Naive thymus-derived CD8-positive, alpha-beta T cell (primary cell): ENCODE measurements at places on chromosomes 5 and 9. TPM values are rescaled to one million over a fixed set of nuclear protein-coding genes. Genes with fewer than 3 reads are reported as not detected.

Gene KCNMB1
- total RNA-seq: not detected

Gene PRXL2C
- 7.9 TPM for total RNA-seq

- no peaks in the 10 kb centered on the region for H3K27me3 ChIP-seq
- peak overlapping the region; percentile 93 for H3K27ac ChIP-seq
- DNase-seq: no peak
- H3K36me3 ChIP-seq: no peaks in the 10 kb centered on the region
These were observed 98.2 kb downstream of the USP20 start for GRCh38 chr9:129933185-129934040.

GRCh38 chr9:137136261-137136880, 2.6 kb upstream of the GRIN1 start:
- no peak overlapping the region for H3K27ac ChIP-seq
- H3K4me3 ChIP-seq: no peak overlapping the region
- H3K27me3 ChIP-seq: peaks cover 33% of the 10 kb centered on the region
- peaks cover 2% of the 10 kb centered on the region for H3K36me3 ChIP-seq
- no peak for DNase-seq
- peaks cover 2% of the 10 kb centered on the region for H3K4me1 ChIP-seq

GRCh38 chr5:122753500-122753899, 21.4 kb upstream of the SNX2 start:
- H3K4me1 ChIP-seq: no peaks in the 10 kb centered on the region
- peaks cover 10% of the 10 kb centered on the region for H3K27me3 ChIP-seq
- no peak overlapping the region for H3K4me3 ChIP-seq
- DNase-seq: no peak
- H3K36me3 ChIP-seq: no peaks in the 10 kb centered on the region

- H3K4me3 ChIP-seq: no peak overlapping the region
- peaks cover 8% of the 10 kb centered on the region for H3K4me1 ChIP-seq
- no peak overlapping the region for H3K27ac ChIP-seq
- no peak for DNase-seq
These were observed 4.4 kb upstream of the FER start for GRCh38 chr5:108743319-108743718.

GRCh38 chr5:138444078-138444773, 5.4 kb downstream of the REEP2 start:
- H3K36me3 ChIP-seq: no peaks in the 10 kb centered on the region
- H3K4me3 ChIP-seq: no peak overlapping the region
- no peaks in the 10 kb centered on the region for H3K27me3 ChIP-seq
- no peak for DNase-seq
- H3K4me1 ChIP-seq: peaks cover 10% of the 10 kb centered on the region
